ENCODE measurements at places on chromosomes 5 and 9.

DNA sequence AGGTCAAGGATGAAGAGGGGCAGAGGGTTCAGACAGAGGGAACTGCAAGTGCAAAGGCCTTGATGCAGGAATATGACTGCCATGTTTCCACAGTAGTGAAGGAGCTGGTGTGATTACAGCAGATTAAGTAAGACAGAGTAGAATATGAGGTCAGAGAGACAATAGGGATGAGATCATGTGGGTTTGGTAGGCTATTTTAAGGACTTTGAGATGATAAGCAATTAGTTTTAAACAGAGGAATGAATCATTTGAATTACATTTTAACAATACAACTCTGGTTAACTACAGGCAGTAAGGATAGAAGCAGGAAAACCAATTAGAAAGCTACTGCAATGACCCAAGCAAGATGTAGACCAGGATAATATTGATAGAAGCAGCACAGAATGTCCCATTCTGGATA lies 7.7 kb downstream of the CENPK start:
- no peak for DNase-seq

GRCh38 chr5:55188656-55189540 lies 15.9 kb upstream of the CDC20B start:
- no peak for DNase-seq

GRCh38 chr9:3698531-3698930 lies 172.7 kb upstream of the RFX3 start:
- DNase-seq: no peak

DNA sequence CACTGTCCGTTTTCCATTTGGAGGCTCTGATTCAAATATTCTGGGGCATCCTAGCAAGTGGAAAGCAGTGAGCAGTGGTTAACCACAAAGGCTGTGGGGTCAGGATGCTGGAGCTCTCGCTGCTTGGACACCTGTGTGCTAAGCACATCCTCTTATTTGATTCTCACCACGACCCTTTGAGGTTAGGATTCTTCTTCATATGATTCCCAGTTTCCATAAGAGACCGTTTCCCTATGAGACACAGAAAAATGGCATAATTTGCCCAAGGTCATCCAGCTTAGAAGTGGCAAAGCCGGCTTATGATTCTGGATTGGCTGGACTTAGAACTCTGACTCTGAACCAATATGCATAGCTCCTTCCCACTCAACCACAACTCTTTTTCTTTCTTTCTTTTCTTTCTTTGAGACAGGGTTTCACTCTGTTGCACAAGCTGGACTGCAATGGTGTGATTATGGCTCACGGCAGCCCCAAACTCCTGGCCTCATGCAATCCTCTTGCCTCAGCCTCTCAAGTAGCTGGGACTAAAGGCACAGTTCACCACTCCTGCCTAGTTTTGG lies 207.7 kb downstream of the TTLL11 start:
- no peak for DNase-seq

- no peak for DNase-seq
These were observed 17.3 kb upstream of the SMIM32 start for GRCh38 chr5:136210259-136210658.

DNA sequence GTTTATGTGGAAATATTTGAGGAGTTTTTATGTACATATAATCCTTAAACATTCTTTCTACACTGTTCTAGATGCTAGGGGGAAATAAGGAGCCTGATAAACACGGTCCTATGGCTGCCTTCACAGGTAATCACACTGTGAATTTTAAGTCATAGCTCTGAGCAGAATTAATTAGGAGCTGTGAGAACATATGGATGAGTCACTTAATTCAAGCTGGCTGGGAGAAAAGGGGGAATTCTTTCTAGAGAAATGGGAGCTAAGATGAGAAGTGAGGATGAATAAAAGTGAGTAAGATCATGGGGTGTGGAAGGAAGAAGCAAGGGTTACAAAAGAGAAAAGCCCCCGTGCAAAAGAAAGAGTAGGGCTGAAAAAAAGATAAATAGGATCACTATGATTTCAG lies 290.8 kb downstream of the DNAH5 start:
- DNase-seq: no peak

DNA sequence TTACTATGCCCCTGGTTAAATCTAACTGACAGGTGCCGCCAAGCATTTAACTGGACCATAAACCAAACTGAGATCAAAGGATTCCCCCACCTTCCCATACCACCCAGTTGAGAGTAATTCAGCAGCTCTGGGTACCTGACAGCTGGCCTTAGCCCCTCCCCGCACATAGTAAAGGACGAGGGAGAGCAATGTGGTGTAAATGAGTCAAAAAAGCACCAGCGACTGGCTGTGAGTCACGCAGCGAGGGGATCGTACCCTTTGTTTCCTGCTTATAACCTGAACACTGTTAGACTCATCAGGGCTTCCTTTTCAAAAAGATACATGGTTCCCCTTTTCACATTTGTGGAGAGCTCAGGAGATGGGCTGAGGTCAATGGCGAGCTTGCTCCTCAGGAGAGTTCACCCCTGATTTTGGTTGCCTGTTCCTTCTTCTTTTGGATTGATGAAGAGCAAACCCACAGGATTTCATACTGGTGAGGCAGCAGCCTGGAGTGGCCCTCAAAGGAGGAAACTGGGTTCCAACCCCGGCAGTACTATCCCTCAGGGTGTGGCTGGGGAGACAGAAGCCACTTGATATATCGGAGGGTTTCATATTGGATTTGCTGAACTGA lies 71.5 kb downstream of the ANKRD33B start:
- DNase-seq: peak; percentile 76

DNA sequence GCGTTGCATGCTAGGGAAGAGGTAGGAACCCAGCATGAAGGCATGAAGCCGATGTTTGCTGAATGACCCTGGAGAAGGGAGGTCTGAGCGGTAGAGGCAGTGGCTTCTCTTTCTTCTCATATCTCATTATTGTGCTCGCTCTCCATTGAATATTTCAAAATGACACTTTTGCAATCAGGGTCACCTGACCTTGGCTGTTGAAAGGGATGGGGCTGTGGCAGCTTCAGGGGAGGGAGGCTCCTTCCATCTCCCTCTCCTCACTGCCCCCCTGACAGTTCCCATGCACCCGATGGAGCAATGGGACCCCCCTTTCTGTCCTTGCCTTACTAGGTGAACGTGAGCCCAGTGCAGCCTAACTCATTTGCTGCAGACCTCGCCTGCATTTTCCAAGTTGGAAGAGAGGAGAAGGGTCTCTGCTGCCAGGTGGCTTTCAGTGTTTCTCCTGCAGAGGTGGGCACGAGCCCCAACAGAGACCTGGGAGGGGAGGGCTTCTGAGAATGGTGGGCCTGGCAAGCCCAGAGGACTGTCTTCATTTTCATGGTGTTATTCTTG lies 17.9 kb downstream of the STC2 start:
- DNase-seq: no peak

DNA sequence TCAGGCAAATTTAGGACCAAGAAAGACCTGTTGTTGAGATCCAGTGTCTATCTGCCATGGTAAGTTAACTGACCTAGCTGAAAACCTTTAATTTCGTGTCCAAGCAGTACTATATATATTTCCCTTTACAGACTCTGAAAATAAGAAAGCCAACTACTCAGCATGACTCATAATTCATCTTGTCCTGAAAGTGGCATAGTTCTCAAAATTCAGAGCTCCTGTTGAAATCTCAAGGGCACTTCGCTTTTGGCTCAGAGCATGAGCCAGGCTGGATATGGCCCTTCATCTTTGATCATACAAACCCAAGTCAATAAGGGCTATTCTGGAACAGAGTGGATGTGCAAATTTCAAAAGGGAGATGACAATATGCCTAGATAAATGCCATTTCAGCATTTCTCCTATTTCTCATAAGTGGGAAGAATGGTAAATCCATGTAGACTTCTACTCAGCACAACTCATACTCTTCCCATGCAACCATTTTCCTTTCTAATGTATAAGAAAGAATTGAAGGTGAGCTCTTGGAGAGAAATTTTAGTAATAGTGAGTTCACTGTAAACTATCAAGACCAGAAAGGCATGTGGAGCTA lies 567.9 kb upstream of the DAB2 start:
- no peak for DNase-seq

DNA sequence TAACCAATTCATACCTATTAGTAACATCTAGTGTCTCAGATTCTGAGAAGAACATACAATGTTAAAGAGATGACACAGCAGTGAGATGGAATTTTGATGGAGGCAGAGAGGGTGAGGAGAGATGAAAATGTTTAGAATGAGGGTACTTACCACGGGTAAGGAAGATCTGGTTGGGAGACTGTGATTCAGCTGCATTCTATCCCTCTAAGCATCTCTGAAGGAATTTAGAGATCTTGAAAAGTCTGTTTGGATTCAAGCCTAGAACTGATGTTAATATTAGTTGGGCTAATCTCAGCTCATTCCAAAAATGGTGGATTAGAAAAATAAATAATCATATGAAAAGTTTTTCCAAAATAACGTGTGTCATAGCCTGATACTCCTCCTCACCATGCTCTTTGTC lies 191.5 kb upstream of the CLINT1 start:
- no peak for DNase-seq

DNA sequence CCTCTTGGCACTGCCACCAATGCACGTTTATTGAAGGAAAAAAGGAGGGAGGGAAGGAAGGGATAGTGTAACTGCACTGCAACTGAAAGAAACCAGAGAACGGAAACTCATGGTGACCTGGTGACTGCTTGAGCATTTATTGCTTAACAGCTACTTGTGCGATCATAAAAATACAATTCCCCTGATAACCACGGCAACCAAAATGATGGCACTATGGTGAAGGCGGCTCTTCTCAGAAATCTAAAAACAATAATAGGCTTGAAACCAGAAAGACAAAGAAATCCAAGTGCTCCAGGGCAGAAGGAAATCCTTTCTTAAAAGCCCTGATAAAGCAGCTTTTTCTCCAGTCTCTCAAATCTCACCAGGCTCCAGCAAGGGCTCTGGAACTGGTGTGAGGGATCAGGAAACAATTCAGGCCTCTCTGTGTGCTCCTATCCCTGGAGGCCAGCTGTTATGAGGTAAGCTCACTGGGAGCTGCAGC lies 1.9 kb downstream of the FBXO10 start:
- DNase-seq: no peak

- no peak for DNase-seq
These were observed 257.9 kb downstream of the DOCK8 start for GRCh38 chr9:472479-473075.

DNA sequence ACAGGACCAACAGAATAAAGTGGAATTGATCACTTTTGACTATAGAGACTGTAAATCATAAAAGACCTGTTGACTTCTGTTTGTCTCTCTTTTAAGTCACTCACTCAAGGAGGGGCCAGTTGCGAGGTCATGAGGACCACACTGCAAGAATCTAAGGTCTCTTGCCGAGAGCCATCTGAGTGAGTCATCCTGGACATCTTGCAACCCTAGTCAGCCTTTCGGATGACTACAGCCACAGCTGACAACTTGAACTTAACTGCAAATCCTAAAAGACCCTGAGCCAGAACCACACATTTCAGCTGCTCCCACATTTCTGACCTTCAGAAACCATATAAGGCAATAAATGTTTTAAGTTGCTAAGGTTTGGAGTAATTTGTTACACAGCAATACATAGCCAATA lies 129.7 kb upstream of the RAD23B start:
- peak; percentile 35 for DNase-seq

DNA sequence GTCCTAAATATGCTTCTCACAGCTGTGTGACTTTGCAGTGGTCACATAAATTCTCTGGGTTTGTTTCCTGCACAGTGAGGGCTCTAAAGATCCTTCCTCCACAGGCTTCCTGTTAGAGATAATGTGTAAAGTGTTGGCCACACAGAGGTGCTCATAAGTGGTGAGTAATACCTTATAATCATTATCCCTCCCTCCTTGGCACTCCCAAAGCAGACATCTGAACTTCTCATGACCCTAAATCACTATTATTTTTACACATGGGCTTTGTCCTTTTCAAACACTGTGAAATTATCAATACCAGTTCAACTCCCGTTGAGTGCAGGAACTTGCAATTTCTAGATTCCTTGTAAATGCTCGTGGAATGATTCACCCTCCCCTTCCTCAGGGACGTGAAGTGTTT lies 100.2 kb downstream of the BRINP1 start:
- DNase-seq: no peak
